ENCODE measurements at places on chromosomes 7 and 10.

- DNase-seq = no peak
Observed at GRCh38 chr10:24575481-24576002, 148.1 kb downstream of the ARHGAP21 start.

DNA sequence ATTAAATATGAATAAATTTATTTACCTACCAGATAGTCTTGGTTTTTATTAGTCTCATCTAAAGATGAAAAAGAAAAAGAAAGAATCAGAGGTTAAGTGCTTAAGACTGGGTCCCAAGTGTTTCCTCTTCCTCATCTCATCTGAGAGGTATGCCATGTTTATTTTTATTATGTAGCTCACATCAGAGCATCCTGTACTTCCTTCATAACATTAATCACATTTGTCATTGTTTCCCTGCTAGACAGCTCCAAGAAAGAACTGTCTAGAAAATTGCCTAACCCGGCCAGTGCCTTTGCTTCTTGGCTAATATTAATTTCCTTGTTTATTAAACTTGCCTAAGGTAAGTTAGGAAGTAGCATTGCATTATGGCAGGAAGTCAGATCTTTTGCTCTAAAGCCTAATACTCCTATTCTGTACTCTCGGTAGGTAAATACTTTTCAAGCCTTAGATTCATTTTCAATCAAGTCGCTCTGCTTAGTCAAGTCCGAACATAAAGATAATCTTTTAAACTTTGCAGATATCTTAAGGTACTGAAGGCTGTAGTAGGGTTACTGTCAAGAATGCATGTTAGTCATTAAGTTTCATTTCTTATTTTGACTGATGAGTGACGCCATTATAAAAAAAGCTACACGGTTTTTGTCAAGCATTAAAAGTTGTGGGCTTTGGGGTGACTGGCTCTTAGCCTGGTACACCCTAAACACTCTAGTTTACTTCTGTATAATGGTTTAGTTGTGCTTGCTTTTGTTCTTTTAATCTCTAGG, 47.4 kb downstream of the ZMYND11 start:
- no peak for DNase-seq

GRCh38 chr7:81430761-81431160, 339.1 kb downstream of the HGF start:
- DNase-seq = no peak

- no peak for DNase-seq
Observed at GRCh38 chr7:66339141-66339540, 134.0 kb downstream of the TPST1 start.

GRCh38 chr7:100589341-100589947, 3.3 kb downstream of the FBXO24 start:
- DNase-seq = no peak

GRCh38 chr7:136637813-136638212, 230.6 kb upstream of the CHRM2 start:
- no peak for DNase-seq

- DNase-seq = no peak
Observed at GRCh38 chr10:34420795-34421194, 394.3 kb downstream of the PARD3 start.

DNA sequence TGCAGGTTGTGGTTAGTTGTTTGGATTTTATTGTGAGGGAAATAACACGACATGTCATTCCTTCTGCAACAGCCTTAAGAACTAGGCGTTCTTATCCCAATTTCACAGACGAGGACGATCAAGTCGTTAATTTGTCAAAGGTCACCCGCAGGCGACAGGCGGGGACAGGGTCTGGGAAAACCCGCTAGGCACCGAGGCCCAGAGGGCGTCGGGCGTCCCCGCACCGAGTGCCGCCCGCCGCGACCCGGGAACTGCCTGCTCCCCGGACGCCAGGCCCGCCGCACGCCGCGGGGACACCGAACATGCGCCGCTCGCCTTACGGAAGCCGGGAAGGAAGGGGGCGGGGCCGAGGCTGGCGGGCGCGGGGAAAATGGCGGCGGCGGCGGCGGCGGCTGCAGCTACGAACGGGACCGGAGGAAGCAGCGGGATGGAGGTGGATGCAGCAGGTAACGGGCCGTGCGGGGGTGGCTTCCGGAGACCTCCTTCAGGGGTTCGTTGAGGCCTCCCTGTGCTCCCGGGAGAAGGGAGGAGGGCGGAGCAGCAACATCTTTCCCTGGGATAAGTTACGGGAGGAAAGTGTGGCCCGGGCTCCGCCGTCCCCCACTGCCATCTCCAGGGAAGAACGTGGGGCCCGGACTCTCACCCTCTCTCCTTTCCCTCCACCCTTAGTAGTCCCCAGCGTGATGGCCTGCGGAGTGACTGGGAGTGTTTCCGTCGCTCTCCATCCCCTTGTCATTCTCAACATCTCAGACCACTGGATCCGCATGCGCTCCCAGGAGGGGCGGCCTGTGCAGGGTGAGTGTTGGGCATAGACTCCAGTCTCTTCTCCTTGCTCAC, at the start of gene COPS6:
Gene COPS6 (plus strand): TSS at position 349 of the 837 bp plus-strand sequence. CDS start 22 bp downstream, at position 371.
- DNase-seq = peak; percentile 17

DNA sequence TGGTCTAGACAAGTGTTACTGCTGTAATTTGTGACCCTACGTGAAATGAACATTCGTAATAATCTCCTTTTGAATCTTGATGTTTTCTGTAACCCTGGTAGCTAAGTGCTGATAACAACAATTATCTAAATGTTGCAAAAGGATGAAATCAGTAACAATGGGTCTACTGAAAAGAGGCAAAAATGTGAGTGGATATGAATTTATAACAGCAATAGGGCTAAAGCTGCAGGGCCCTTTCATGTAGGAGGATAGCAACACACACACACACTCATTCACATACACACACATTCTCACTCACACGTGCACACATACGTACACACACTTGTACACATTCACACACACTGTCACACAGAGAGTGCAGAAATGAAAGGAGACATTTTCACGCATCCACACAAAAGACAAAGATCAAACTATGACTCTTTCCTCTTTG, 200.8 kb upstream of the NEBL start:
- no peak for DNase-seq

- peak; percentile 51 for DNase-seq
Observed at GRCh38 chr7:23470330-23471105, at the start of gene IGF2BP3. IGF2BP3 (minus strand) TSS chr7:23470491; CDS start chr7:23470110, 381 bp downstream.

- DNase-seq = no peak
Observed at GRCh38 chr7:32660936-32661335, 165.6 kb downstream of the AVL9 start.

- no peak for DNase-seq
Observed at GRCh38 chr10:77478247-77478961, 159.2 kb downstream of the KCNMA1 start.

DNA sequence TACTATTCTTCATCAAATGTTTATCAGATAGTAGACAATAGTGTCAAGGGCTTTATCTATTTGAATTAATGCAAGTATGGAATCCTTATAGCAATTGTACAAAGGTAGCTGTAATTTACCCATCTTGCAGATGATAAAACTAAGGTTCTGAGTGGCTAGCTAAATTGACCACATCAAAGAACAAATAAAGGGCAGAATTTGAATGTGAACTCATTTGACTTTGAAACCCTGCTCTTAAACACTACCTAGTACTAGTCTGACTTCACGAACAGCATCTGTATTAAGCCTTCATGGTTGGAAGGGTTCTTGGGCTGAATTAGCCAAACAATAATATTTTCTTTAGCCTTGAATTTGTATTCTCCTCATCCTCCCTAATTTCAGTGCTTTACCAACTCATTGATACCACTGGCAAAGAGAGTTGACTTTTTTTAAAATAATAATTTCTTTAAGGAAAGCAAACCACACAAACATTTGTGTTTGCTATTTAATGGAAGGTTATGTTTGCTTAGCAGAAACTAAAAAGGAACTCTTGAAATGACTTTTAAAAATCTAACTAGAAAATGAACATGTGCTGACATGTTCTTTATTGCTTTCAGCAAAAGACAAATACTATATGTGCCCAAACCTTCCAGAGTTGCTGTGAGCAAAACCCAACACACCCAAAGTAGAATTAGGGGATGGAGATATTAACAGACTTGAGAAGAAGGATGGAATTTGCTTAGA, 322.6 kb downstream of the RNLS start:
- DNase-seq = no peak

GRCh38 chr10:59214160-59214559, 37.7 kb downstream of the PHYHIPL start:
- no peak for DNase-seq

DNA sequence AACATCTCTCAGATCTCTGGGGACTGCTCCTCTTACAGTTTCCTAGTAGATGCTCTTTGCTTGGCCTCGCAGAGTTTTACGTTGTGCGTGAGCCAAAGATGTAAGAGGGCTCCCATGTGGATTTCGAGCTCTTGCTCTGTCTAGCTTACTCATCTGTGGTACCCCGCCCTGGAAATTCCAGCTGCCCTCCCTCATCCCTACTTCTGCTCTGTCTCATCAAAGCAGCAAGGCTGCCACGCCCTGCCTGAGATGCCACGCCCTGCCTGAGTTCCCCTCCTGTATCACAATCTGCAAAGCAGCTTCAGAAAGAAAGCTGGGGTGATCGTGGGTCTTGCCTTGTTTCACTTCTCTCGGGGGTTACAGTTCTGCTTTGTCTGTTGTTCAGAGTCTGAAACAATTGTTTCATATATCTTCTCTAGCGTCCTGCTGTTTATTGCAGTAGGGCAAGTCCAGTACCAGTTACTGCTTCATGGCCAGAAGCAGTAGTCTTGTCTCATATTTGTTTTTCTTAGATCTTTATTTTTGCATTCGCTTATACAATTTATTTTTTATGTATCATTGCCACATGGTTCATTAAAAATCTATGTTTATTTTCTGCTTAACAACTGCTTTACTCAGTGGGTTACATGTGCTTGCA, 36.1 kb upstream of the CCNY start:
- DNase-seq = peak; percentile 11

DNA sequence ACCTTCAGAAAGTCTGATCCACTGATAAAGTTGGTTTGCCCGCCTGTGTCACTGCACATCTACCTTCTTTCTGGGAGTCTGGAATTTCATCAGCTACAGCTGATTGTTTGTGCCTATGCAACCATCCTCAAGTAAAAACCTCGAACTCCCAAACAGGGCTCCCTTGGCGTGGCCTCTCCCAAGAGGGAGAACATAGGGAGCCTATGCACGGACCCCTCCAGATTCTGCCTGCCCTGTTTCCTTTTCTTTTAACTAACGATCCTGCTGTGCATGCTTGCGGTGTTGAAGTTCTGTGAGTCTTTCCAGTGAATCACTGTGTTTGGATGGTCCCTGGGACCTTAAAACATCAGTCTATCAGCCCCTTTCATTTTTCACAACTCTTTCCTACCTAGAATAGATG, 226.9 kb upstream of the SEMA3D start:
- no peak for DNase-seq

Measured in GOT3 (cell line).